ENCODE measurements at places on chromosomes 7 and 10. TPM values are rescaled to one million over a fixed set of nuclear protein-coding genes. Genes with fewer than 3 reads are reported as not detected.

GRCh38 chr10:23186178-23186577 lies 5.9 kb upstream of the PTF1A start:
- peaks cover 2% of the 10 kb centered on the region for H3K36me3 ChIP-seq
- H3K4me3 ChIP-seq, result no peak overlapping the region

The GTPBP4 gene
- 61.1 TPM for total RNA-seq

- H3K27me3 ChIP-seq, result peaks cover 11% of the 10 kb centered on the region
- H3K4me3 ChIP-seq, result no peak overlapping the region
- no peak overlapping the region for H3K27ac ChIP-seq
- no peak for DNase-seq
Measured at GRCh38 chr7:127287133-127287532, 34.4 kb upstream of the GRM8 start.

GRCh38 chr7:66629222-66630062 lies 761 bp downstream of the KCTD7 start:
- no peak for DNase-seq
- peak overlapping the region; percentile 77 for H3K27ac ChIP-seq
- H3K4me1 ChIP-seq, result peaks cover 35% of the 10 kb centered on the region
- H3K4me3 ChIP-seq, result peak overlapping the region; percentile 81

DNA sequence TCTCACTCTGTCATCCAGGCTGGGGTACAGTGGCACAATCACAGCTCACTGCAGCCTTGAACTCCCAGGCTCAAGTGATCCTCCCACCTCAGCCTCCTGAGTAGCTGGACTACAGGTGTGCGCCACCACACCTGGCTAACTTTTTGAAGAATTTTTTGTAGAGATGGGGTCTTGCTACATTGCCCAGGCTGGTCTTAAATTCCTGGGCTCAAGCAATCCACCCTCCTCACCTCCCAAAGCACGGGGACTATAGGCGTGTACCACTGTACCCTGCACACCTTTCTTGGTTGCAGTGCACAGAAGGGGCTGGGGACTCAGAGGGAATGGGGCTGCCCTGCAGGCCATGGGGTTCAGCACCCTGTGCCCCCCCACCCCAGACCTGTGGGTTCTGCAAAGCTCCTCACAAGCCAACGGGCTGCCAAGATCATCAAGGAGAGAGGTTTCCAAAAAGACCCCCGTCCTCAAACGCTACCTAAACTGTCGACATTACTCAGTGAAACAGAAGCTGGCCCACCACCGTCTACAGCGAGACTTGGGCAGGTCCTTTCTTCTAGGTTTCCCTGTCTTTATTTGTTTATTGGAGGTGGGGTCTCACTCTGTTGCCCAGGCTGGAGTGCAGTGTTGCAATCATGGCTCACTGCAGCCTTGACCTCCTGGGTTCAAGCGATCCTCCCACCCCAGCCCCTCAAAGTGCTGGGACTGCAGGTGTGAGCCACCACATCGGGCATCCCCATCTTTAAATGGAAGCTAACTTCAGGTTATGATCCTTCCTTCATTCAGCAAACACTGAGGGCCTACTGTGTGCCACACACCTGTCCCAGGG lies 26.6 kb upstream of the ELFN1 start:
- no peaks in the 10 kb centered on the region for H3K4me1 ChIP-seq
- DNase-seq, result no peak
- H3K27ac ChIP-seq, result no peak overlapping the region
- H3K36me3 ChIP-seq, result no peaks in the 10 kb centered on the region
- H3K4me3 ChIP-seq, result no peak overlapping the region

DNA sequence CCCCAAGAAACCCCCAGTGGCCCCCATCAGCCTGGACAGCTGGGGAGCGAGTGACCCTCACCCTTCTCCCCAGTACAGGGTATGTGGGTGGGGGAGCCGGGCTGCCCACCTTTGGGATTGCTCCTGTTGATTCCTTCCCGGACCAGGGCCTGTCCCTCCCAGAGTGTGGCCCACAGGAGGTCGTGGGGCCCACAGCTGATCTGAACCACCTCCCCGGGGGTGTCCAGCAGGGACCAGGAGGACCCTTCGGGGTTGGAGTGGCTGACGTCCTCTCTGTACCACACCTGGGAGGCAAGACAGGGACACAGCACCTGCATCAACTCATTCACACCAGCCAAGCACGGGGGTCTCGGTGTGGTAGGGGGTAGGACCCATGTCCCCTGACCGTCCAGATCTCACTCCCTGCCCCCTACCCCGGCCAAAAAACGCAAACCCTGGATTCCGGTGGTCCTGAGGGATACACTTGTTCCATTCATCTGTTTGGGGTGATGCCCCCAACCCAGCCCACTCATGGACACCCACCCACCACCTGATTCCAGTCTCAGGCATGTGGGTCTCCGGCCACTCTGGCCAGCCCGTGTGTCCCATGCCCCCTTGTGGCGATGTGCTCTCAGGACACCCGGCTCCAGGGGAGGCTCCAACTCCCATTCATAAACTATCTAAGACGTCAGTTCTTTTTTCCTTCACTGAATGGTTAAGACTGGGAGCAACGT lies 10.9 kb downstream of the TECPR1 start:
- H3K4me3 ChIP-seq, result no peak overlapping the region
- H3K27me3 ChIP-seq, result no peaks in the 10 kb centered on the region
- H3K27ac ChIP-seq, result no peak overlapping the region
- no peaks in the 10 kb centered on the region for H3K4me1 ChIP-seq
- H3K36me3 ChIP-seq, result peaks cover 6% of the 10 kb centered on the region

GRCh38 chr7:101017064-101017777 lies 2.7 kb upstream of the MUC17 start:
- peaks cover 4% of the 10 kb centered on the region for H3K4me1 ChIP-seq
- no peaks in the 10 kb centered on the region for H3K36me3 ChIP-seq
- H3K27ac ChIP-seq, result peak overlapping the region; percentile 93

The VSIR gene
- total RNA-seq, result 124 TPM

GRCh38 chr7:100595188-100595587 lies 7.0 kb upstream of the PCOLCE start:
- H3K4me3 ChIP-seq, result no peak overlapping the region
- H3K27me3 ChIP-seq, result peaks cover 5% of the 10 kb centered on the region
- peaks cover 11% of the 10 kb centered on the region for H3K4me1 ChIP-seq
- no peaks in the 10 kb centered on the region for H3K36me3 ChIP-seq
- DNase-seq, result no peak
- H3K27ac ChIP-seq, result no peak overlapping the region

DNA sequence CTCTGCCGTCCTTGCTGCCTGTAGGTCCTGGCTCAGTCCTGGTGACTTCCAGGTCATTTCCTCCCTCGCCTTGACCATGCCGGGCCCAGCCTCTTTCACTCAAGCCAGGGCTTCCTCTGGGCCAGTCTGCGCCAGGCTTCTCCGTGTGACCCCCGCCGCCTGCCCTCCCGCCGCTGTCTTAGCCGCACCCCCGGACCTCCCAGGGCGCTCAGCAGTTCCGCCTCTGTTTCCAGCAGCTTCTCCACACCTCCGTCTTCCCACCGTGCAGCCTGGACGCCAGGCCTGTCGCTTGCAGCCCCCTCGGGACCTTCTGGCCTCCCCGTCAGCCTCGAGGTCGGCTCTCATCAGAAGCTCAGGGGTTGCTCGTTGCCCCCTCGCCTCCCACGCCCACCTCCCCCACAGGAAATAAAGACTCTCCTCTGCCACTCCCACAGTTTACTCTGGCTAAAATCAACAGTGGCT lies 123.0 kb upstream of the FZD8 start:
- H3K27me3 ChIP-seq, result no peaks in the 10 kb centered on the region
- no peaks in the 10 kb centered on the region for H3K36me3 ChIP-seq
- no peak overlapping the region for H3K27ac ChIP-seq
- H3K4me3 ChIP-seq, result no peak overlapping the region

DNA sequence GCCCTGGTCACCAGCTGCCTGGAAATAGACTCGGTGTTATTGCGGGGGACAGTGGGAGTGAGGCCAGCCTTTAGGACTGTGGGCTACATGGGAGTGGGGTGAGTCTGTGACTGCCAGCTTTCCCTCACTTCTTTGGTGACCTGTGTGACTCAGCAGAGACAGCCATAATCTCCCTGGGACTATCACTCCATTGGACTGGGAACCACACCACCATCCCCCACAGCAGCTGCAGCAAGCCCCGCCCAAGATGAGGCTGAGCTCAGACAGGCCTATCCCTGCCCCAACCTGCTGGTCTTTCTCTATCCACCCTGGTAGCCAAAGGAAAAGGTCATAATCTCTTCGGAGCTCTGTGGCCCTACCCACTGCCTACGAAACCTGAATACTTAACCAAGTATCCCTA lies 263.2 kb downstream of the FZD1 start:
- no peaks in the 10 kb centered on the region for H3K36me3 ChIP-seq
- peaks cover 2% of the 10 kb centered on the region for H3K27me3 ChIP-seq

The ACTL6B gene
- not detected for total RNA-seq

The SPDYE11 gene
- not detected for total RNA-seq

DNA sequence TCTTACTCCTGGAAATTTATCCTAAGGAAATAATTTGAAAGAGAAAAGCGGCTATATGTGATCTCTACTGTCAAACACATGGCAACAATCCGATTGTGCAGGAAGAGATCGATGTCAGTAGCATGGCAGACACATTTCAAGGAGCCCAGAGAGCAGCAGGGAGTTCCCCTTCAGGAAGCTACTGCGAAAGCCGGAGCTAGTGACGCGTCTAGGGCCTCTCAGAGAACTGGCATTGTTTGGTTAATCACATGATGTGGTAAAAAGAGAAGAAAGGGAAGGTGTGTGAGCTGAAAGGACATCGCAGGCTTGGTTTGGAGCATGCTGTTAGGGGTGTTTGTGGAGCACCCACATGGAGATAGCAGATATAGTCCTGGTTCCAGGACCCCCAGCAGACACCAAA lies 74.9 kb downstream of the BEND7 start:
- H3K27ac ChIP-seq, result no peak overlapping the region
- peaks cover 22% of the 10 kb centered on the region for H3K27me3 ChIP-seq
- peaks cover 5% of the 10 kb centered on the region for H3K4me1 ChIP-seq
- H3K4me3 ChIP-seq, result no peak overlapping the region
- no peak for DNase-seq

- H3K27me3 ChIP-seq, result peaks cover 5% of the 10 kb centered on the region
- no peaks in the 10 kb centered on the region for H3K4me1 ChIP-seq
- H3K4me3 ChIP-seq, result no peak overlapping the region
- H3K27ac ChIP-seq, result no peak overlapping the region
- H3K36me3 ChIP-seq, result no peaks in the 10 kb centered on the region
Measured at GRCh38 chr10:51815723-51816122, 116.3 kb upstream of the CSTF2T start.

DNA sequence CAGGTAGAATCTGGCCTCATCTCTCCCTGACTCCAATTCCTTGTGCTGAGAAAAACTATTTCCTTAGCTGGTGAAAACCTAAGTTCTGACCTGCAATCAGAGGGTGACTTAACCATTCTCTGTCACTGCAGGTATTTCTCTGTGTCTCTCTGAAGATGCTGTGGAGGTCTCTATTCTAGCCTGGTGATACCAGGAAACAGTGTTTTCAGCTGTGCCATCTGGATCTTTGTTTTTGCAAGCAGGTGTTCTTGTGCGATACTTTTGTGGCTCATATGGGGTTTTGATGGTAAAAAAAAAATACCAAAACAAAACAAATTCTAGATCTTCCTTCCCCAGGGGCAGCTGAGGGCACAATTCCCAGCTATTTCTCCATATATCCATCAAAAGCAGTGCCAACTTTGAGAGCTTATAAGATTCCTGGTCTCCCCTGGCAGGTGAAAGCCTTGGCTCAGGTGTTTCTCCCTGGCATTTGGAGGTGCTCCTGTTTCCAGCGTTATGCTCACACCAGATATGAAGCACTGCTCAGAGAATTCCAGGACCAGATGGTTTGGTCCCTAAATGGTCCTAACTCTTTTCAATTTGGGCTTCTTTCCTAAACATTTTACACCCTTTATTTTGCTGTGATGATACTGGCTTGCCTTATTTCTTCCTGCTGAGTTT lies 9.9 kb upstream of the NPVF start:
- no peak for DNase-seq
- no peaks in the 10 kb centered on the region for H3K36me3 ChIP-seq
- H3K27me3 ChIP-seq, result peaks cover 4% of the 10 kb centered on the region
- H3K4me3 ChIP-seq, result no peak overlapping the region

GRCh38 chr10:96360766-96361165 lies 2.0 kb upstream of the OPALIN start:
- no peak overlapping the region for H3K27ac ChIP-seq
- H3K4me1 ChIP-seq, result no peaks in the 10 kb centered on the region
- no peak overlapping the region for H3K4me3 ChIP-seq
- no peaks in the 10 kb centered on the region for H3K36me3 ChIP-seq

DNA sequence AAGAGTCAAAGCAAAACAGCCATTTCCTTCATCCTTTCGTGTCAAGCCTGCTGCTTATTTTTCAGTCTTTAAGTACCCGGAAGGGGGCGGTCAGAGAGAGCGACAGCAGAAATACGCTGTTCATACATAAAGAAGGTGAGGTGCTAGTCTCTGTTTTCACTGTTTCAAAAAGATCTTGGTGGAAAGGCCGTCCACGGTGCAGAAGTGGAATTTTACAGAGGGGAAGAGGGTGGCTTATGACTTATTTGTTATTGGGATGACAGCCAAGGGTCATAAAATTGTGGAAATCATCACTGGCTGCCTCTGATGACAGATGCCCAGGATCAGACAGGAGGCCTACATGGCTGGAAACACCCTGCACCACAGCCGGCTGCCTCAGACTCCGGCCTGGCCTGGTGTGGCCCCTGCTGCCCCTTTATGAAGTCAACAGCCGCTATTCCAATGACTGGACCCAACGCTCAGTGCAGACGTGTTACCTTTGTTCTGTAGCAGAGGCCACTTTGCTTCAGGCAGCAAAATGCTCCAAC lies 57.0 kb downstream of the HIPK2 start:
- H3K4me3 ChIP-seq, result no peak overlapping the region
- no peak for DNase-seq
- no peak overlapping the region for H3K27ac ChIP-seq
- no peaks in the 10 kb centered on the region for H3K27me3 ChIP-seq

GRCh38 chr7:26653430-26654399 lies 210.7 kb downstream of the SKAP2 start:
- H3K27ac ChIP-seq, result no peak overlapping the region
- no peak overlapping the region for H3K4me3 ChIP-seq
- no peak for DNase-seq
- H3K27me3 ChIP-seq, result peaks cover 28% of the 10 kb centered on the region

GRCh38 chr10:289581-289980 lies 154.3 kb downstream of the ZMYND11 start:
- H3K4me1 ChIP-seq, result no peaks in the 10 kb centered on the region
- DNase-seq, result no peak
- peaks cover 3% of the 10 kb centered on the region for H3K27me3 ChIP-seq
- no peaks in the 10 kb centered on the region for H3K36me3 ChIP-seq
- H3K4me3 ChIP-seq, result no peak overlapping the region

- peak overlapping the region; percentile 19 for H3K4me3 ChIP-seq
- H3K4me1 ChIP-seq, result peaks cover 8% of the 10 kb centered on the region
- no peak overlapping the region for H3K27ac ChIP-seq
- no peak for DNase-seq
Measured at GRCh38 chr7:156606691-156607331, 33.8 kb upstream of the RNF32 start.
